ENCODE measurements at places on chromosomes 3 and 15. TPM values are rescaled to one million over a fixed set of nuclear protein-coding genes. Genes with fewer than 3 reads are reported as not detected.

DNA sequence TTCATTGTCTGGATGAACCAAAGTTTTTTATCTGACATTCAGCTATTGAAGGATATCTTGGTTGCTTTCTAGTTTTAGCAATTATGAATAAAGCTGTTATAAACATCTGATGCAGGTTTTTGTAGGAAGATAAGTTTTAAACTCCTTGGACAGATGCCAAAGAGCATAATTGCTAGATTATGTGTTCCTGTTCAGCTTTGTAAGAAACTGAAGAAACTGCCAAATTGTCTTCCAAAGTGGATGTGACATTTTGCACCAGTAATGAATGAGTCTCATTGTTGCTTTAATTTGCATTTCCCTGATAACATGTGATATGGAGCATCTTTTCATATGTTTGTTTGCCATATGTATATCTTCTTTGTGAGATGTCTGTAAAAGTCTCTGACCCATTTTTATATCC, 239.9 kb upstream of the TTC14 start:
- DNase-seq, result no peak
- no peak overlapping the region for H3K27ac ChIP-seq
- no peaks in the 10 kb centered on the region for H3K36me3 ChIP-seq
- no peak overlapping the region for H3K4me3 ChIP-seq

Gene GNAT1
- total RNA-seq, result not detected

DNA sequence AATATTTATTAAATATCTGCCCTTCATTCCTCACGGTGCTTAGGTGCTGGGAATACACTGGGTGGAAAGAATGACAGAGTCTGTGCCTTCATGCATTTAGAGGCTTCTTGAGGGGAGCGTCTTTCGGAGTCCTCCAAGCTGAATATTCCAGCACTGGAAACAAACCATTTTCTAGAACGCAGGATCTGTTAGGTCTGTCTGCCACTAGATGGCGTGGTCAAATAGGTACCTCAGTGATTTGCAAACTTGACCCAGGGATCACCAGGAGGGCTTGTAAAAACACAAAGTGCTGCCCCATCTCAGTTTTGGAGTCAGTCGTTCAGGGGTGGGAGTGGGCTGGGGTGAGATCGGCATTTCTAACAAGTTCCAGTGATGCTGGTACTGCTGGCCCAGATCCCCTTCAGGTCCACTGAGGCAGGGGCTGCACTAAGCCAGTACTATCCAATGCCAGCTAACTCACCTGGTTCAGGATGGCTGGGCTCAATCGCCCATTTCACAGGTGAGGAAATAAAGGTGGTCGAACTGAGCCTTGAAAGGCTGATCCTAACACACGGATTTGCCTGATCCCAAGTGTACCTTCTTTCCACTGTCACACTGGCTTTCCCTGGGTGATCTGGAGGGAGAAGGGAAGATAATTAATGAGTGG, 14.8 kb downstream of the ARNT2 start:
- no peaks in the 10 kb centered on the region for H3K4me1 ChIP-seq
- no peak overlapping the region for H3K27ac ChIP-seq
- no peak for DNase-seq

DNA sequence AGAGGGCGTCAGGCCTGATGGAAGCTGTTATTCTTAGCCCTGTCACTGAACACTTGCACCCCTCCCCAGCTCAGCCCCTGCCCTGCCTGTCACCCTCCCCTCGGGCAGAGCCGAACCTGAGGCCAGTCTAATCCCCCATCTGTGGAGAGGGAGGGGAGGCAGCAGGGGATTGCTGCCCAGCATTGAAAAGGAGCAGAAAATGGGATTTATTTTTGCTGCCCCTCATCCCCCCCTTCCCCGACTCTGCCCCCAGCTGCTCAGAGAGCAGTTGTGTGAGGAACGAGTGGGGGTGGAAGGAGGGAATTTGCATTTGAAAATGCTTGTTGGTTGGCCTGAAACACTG, 71.6 kb downstream of the EPHB3 start:
- DNase-seq, result no peak
- H3K27ac ChIP-seq, result no peak overlapping the region
- no peaks in the 10 kb centered on the region for H3K27me3 ChIP-seq
- no peaks in the 10 kb centered on the region for H3K36me3 ChIP-seq

DNA sequence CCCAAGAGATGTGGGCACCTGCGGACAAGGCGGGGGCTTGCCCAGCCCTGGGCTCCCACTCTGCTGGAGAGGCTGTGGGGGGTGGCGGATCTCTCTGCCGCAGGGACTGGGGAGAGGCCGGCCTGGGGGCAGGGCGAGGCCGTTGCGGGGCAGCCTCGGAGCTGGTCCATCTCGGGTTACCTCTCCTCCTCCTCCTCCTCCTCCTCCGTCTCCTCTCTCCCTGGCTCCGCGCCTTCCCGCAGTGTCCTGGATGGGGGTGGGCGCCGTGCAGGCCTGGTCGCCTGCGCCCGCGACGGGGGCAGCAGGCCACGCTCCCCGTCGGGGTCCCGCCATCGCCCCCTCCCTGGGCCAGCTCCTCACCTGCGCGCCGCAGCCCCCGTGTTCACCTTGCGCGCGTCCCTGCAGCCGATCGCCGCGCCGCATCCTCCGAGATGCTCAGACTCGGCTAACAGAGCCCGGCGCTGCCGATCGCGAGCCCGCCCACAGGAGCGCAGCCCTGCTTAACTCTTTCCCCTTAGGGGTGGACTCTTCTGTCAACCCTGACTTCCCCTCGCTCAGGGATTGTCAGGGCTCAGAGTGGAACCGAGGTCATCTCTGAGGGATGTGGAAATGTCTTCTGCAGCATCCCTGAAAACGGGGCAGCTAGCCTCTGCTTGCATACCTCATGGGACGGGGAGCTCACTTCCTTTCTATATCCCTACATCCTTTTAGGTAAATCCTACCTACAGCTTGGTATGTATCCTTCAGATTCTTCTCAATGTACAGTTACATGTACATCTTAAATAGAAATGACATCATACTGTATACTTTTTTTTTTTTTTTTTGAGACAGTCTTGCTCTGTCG, at the start of gene PRRT3:
PRRT3 (minus strand) TSS at position 447 of the 844 bp plus-strand sequence. CDS start 2,293 bp downstream, outside the sequence.
- H3K4me1 ChIP-seq, result peaks cover 7% of the 10 kb centered on the region
- DNase-seq, result peak; percentile 60
- no peaks in the 10 kb centered on the region for H3K27me3 ChIP-seq
- no peak within 1 kb of the TSS for H3K27ac ChIP-seq
- H3K4me3 ChIP-seq, result peak within 1 kb of the TSS; percentile 48

DNA sequence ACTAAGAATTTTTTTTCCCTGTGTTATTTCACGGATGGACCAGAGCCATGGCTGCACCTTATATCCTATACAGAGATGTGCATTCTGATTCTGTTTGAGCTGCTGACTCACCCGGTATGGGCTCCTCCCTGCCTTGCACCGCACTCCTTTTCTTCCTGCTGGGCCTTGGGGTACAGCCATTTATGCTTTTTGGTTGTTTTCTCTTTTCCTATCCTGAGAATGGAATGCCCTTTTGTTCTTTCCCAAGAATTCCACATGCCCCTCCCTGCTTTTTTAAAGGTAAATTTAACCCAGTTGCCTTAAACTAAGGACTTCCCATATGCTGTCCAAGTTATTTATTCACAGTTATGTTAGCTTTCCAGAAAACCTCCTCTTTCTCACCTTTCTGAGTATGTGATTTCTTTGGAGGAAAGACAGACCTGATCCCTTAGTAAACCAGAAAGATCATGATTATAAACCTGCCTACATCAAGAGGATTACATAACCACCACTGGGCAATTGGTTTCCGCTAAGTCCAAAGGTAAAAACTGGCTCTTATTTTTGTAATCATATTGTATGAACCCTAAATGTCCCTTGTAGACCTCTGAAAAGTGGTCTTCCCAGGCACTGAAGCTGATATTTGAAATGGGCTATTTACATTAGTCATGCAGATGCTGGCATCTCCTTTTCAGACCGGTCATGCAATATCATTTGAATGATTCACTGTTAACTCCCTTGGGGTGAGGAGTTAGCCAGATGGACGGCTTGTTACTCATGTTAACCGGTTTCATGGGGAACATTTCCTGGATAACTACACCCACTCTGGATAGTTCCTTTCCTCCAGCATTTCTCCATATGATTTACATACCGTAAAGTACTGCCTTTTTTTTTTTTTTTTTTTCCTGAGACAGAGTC, 45.5 kb downstream of the TMOD3 start:
- H3K27ac ChIP-seq, result no peak overlapping the region
- no peak for DNase-seq
- no peak overlapping the region for H3K4me3 ChIP-seq
- H3K27me3 ChIP-seq, result no peaks in the 10 kb centered on the region
- H3K4me1 ChIP-seq, result peaks cover 4% of the 10 kb centered on the region
- no peaks in the 10 kb centered on the region for H3K36me3 ChIP-seq

GRCh38 chr3:86381247-86381646, 609.7 kb downstream of the VGLL3 start:
- no peaks in the 10 kb centered on the region for H3K27me3 ChIP-seq
- no peaks in the 10 kb centered on the region for H3K4me1 ChIP-seq
- no peak overlapping the region for H3K4me3 ChIP-seq
- H3K27ac ChIP-seq, result no peak overlapping the region

Gene PLCH1
- 0.30 TPM for total RNA-seq

GRCh38 chr3:117616227-117616626, 906.6 kb downstream of the TUSC7 start:
- H3K27me3 ChIP-seq, result no peaks in the 10 kb centered on the region
- peaks cover 1% of the 10 kb centered on the region for H3K4me1 ChIP-seq
- no peaks in the 10 kb centered on the region for H3K36me3 ChIP-seq
- no peak overlapping the region for H3K27ac ChIP-seq

GRCh38 chr3:61300006-61300380, 48.7 kb upstream of the FHIT start:
- H3K36me3 ChIP-seq, result no peaks in the 10 kb centered on the region
- no peaks in the 10 kb centered on the region for H3K4me1 ChIP-seq
- DNase-seq, result no peak
- H3K27ac ChIP-seq, result no peak overlapping the region
- H3K27me3 ChIP-seq, result no peaks in the 10 kb centered on the region
- H3K4me3 ChIP-seq, result no peak overlapping the region

GRCh38 chr3:37753428-37753827, 108.3 kb upstream of the CTDSPL start:
- H3K27ac ChIP-seq, result no peak overlapping the region
- H3K27me3 ChIP-seq, result peaks cover 2% of the 10 kb centered on the region
- no peaks in the 10 kb centered on the region for H3K36me3 ChIP-seq
- DNase-seq, result no peak
- no peak overlapping the region for H3K4me3 ChIP-seq

Gene CFAP91
- total RNA-seq, result 9.6 TPM

DNA sequence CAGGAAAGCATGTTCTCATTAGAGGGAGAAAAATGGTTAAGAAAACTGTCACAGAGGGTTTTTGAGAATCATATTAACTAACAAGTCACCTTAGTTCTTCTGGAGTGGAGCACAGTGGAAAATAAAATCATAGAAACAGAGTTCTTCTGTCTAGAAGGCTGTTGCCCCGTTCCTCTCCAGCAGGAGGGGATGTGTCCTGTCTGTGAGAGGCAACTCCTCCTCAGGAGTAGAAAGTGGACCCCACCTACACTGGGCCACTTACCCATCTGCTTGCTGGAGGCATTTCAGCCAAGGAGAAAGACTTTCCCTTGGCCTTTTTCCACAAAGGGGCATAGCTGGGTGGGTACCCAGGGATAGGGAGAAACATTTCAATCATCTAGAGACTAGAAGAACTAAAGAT, 106.6 kb downstream of the SSR3 start:
- H3K27ac ChIP-seq, result no peak overlapping the region
- H3K36me3 ChIP-seq, result no peaks in the 10 kb centered on the region
- no peak overlapping the region for H3K4me3 ChIP-seq
- no peaks in the 10 kb centered on the region for H3K27me3 ChIP-seq
- DNase-seq, result no peak
- no peaks in the 10 kb centered on the region for H3K4me1 ChIP-seq

Gene TPM1
- total RNA-seq, result 319 TPM

- no peak overlapping the region for H3K4me3 ChIP-seq
- H3K27me3 ChIP-seq, result no peaks in the 10 kb centered on the region
- no peak for DNase-seq
- H3K27ac ChIP-seq, result no peak overlapping the region
These were observed 128.4 kb downstream of the XXYLT1 start for GRCh38 chr3:195142519-195142918.

DNA sequence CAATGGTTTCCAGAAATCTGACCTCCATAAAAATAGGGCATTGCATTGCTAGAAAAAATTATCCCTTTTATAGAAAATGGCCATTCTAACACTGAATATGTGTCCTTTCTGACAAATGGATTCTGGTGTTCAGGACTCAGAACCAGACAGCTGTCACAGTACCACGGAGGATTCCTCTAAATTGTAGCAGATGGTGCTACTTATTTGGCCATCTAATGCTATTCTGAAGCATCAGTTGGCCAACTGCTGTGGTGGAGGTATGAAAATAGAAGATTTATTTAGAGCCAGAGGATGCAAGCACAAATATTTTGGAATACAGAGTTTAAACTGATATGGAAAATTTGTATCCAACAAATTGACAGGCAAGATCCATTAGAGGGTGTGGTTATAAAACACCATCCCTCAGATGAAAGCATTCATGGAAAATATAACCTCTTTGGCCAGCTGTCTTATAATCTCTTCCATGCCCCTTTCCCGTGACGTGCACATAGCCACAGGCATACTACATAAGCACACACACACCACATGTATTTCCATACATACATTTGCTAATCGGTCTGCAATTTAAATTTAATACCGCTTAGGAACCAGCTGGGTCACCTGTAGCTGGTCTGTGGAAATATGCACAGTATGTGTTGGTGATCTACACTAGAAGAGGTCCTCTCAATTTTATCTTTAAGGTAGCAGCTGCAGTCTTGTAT, 302.7 kb upstream of the KCNMB2 start:
- no peak overlapping the region for H3K4me3 ChIP-seq
- peaks cover 1% of the 10 kb centered on the region for H3K4me1 ChIP-seq
- H3K27me3 ChIP-seq, result no peaks in the 10 kb centered on the region
- H3K27ac ChIP-seq, result no peak overlapping the region
- H3K36me3 ChIP-seq, result no peaks in the 10 kb centered on the region
- no peak for DNase-seq

DNA sequence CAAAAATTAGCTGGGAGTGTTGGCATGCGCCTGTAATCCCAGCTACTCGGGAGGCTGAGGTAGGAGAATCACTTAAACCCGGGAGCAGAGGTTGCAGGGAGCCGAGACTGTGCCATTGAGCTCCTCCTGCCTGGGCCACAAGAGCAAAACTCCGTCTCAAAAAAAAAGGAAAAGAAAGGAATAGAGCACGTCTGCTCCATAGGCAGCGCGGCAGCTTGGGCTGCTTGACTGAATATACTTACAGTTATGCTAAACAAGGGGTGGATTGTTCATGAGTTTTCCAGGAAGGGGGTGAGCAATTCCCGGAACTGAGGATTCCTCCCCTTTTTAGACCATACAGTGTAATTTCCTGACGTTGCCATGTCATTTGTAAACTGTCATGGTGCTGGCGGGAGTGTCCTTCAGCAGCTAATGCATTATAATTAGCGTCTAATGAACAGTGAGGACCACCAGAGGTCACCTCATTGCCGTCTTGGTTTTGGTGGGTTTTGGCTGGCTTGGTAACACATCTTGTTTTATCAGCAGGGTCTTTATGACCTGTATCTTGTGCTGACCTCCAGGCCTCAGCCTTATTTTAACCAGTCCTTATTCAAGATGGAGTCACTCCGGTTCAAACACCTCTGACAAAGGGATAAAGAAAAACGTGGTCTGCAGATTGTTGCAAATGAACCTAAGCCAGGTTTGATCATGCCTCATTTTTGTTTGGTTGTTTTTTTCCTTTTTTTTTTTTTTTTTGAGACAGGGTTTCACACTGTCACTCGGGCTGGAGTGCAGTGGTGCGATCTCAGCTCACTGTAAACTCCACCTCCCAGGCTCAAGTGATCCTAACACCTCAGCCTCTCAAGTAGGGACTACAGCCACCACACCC, 24.9 kb upstream of the SENP5 start:
- no peaks in the 10 kb centered on the region for H3K4me1 ChIP-seq
- DNase-seq, result no peak
- H3K4me3 ChIP-seq, result no peak overlapping the region
- no peak overlapping the region for H3K27ac ChIP-seq
